Tibial nerve (tissue), 4 donors: ENCODE measurements at places on chromosomes 2 and 18.

GRCh38 chr18:59912007-59912550 lies 12.3 kb downstream of the PMAIP1 start:
- H3K27me3 ChIP-seq: no peaks in the 10 kb centered on the region
- no peaks in the 10 kb centered on the region for H3K36me3 ChIP-seq
- no peak overlapping the region for H3K27ac ChIP-seq

DNA sequence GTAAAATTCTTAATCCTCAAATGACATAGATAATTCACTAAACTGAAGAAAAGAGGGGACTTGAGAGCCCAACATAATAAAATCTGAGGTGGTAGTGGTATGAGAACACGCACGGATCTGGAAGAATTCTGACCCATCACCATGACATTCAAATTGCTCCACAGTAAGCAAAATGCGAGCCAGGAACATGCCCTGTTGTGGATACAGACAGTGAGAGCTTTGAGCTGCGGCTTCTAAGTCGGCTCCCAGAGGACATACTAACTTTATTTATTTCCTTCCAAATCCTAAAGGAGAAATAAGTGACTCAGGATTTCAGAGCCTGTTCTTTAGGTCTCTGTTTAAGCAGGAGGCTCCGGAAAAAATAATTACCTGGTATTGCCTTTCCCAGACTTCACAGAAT lies 143.4 kb upstream of the SMAD7 start:
- no peaks in the 10 kb centered on the region for H3K27me3 ChIP-seq
- H3K4me3 ChIP-seq: no peak overlapping the region
- H3K27ac ChIP-seq: no peak overlapping the region
- no peaks in the 10 kb centered on the region for H3K4me1 ChIP-seq

DNA sequence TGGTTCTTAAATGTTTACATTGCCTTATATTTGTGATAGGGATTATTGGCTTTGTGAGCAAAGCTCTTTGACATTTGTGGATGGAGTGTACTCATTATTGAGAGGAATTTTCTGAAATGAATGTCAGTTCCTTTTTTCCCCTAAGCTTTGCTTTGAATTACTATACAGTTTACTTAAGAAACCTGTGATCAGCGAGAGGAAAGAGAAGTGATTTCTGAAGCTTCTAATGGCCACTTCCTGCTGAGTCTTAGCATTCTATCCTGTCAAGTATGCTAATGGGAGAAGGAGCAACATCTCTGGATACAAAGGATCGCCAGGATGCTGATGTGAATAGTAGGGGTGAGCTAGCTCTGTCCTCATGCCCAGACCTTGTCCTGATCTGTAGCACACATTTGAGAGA lies 47.8 kb upstream of the MGAT5 start:
- H3K4me3 ChIP-seq: no peak overlapping the region
- H3K4me1 ChIP-seq: peaks cover 46% of the 10 kb centered on the region
- H3K36me3 ChIP-seq: no peaks in the 10 kb centered on the region
- H3K27me3 ChIP-seq: no peaks in the 10 kb centered on the region

- H3K27me3 ChIP-seq: no peaks in the 10 kb centered on the region
- no peak for DNase-seq
- no peak overlapping the region for H3K27ac ChIP-seq
Observed at GRCh38 chr2:164479460-164479859, 141.8 kb downstream of the GRB14 start.

DNA sequence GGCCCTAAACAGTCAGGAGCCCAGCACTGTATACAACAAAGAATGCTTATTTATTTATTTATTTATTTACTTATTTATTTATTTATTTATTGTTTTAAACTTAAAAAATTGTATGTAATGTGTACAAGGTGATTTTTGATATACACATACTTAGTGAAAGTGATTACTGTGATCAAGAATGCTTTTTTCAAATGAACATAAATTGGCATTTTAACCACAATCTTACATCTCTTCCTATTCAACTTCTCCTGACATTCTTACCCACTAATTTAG lies 776.6 kb downstream of the TSN start:
- DNase-seq: no peak
- H3K27ac ChIP-seq: no peak overlapping the region
- no peaks in the 10 kb centered on the region for H3K4me1 ChIP-seq
- no peak overlapping the region for H3K4me3 ChIP-seq
- H3K36me3 ChIP-seq: no peaks in the 10 kb centered on the region

DNA sequence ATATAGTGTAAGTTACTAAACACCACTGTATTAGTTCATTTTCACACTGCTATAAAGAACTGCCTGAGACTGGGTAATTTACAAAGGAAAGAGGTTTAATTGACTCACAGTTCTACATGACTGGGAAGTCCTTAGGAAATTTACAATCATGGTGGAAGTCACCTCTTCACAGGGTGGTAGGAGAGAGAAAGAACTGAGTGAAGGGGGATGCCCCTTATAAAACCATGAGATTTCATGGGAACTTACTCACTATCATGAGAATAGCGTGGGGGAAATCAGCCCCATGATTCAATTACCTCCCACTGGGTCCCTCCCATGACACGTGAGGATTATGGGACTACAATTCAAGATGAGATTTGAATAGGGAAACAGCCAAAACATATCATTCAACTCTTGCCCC lies 618.0 kb downstream of the NYAP2 start:
- H3K27me3 ChIP-seq: no peaks in the 10 kb centered on the region
- DNase-seq: no peak
- H3K4me3 ChIP-seq: no peak overlapping the region
- no peaks in the 10 kb centered on the region for H3K36me3 ChIP-seq
- no peaks in the 10 kb centered on the region for H3K4me1 ChIP-seq

DNA sequence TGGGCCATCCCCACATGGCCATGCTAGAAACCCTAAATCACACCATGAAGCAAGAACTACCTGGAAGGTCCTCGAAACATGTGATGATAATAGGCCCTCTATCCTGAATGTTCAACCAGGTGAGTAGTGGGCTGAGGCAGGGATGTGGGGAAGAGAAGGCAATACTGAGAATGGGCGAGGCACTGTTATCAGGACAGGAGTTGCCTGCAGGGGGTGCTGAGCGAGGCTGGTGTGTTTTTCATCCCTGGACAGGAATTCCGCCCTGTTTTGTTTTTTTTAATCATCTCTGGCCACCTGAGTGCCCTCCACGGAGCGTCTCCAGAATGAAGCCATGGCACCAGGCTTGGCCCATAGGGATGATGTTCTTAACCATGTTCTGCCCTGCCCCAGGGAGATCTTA lies 103.0 kb upstream of the SOX11 start:
- H3K4me1 ChIP-seq: no peaks in the 10 kb centered on the region
- H3K36me3 ChIP-seq: no peaks in the 10 kb centered on the region
- no peaks in the 10 kb centered on the region for H3K27me3 ChIP-seq
- no peak for DNase-seq

DNA sequence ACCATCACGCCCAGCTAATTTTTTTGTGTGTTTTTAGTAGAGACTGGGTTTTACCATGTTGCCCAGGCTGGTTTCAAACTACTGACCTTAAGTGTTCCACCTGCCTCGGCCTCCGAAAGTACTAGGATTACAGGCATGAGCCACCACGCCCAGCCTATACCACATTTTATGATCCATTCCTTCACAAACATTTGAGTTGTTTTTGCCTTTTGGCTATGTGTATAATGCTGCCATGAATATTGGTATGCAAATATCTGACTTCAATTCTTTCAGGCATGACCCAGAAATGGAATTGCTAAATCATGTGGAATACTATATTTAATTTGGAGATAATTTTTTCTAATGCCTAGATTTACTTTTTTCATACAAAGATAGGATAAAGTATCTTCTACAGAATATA lies 68.6 kb downstream of the TTC27 start:
- H3K27ac ChIP-seq: no peak overlapping the region
- no peaks in the 10 kb centered on the region for H3K36me3 ChIP-seq
- no peaks in the 10 kb centered on the region for H3K4me1 ChIP-seq
- no peaks in the 10 kb centered on the region for H3K27me3 ChIP-seq
- DNase-seq: no peak

GRCh38 chr2:7031547-7032245 lies 114.5 kb downstream of the RNF144A start:
- H3K4me1 ChIP-seq: no peaks in the 10 kb centered on the region
- H3K27me3 ChIP-seq: no peaks in the 10 kb centered on the region
- DNase-seq: no peak
- no peaks in the 10 kb centered on the region for H3K36me3 ChIP-seq

DNA sequence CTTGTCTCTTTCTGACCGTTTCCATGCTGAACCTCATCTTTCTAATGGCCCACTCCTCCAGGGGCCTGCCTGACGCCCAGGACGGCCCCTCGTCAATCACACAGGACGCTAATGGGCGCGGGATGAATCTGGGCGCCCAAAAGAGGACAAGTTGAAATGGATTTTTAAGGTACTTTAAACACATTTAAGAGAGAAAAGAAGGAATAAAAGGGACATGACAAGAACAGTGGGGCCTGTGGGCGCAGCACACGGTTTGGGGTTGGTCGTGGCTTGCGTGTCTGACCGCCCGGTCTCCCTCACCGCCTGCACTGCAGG lies 607 bp upstream of the UBE2F start:
- no peaks in the 10 kb centered on the region for H3K36me3 ChIP-seq
- H3K4me1 ChIP-seq: peaks cover 24% of the 10 kb centered on the region
- H3K27me3 ChIP-seq: no peaks in the 10 kb centered on the region

GRCh38 chr2:145268931-145269330 lies 749.0 kb upstream of the ZEB2 start:
- H3K27me3 ChIP-seq: no peaks in the 10 kb centered on the region
- H3K4me1 ChIP-seq: no peaks in the 10 kb centered on the region
- H3K36me3 ChIP-seq: no peaks in the 10 kb centered on the region
- no peak overlapping the region for H3K27ac ChIP-seq
- H3K4me3 ChIP-seq: no peak overlapping the region

- H3K27me3 ChIP-seq: no peaks in the 10 kb centered on the region
- no peak overlapping the region for H3K27ac ChIP-seq
- no peaks in the 10 kb centered on the region for H3K4me1 ChIP-seq
- H3K36me3 ChIP-seq: no peaks in the 10 kb centered on the region
- DNase-seq: no peak
- H3K4me3 ChIP-seq: no peak overlapping the region
Observed at GRCh38 chr2:75241696-75242095, 42.4 kb upstream of the TACR1 start.

GRCh38 chr2:157792335-157793052 lies 83.6 kb downstream of the ACVR1 start:
- H3K4me3 ChIP-seq: no peak overlapping the region
- H3K27ac ChIP-seq: no peak overlapping the region
- H3K4me1 ChIP-seq: peaks cover 6% of the 10 kb centered on the region
- H3K36me3 ChIP-seq: no peaks in the 10 kb centered on the region
- no peaks in the 10 kb centered on the region for H3K27me3 ChIP-seq

GRCh38 chr2:233821196-233821595 lies 33.1 kb downstream of the HJURP start:
- H3K36me3 ChIP-seq: no peaks in the 10 kb centered on the region
- no peaks in the 10 kb centered on the region for H3K4me1 ChIP-seq
- no peaks in the 10 kb centered on the region for H3K27me3 ChIP-seq
- no peak for DNase-seq
- H3K4me3 ChIP-seq: no peak overlapping the region

GRCh38 chr2:219967247-219968245 lies 340.1 kb downstream of the SLC4A3 start:
- H3K36me3 ChIP-seq: no peaks in the 10 kb centered on the region
- H3K4me1 ChIP-seq: no peaks in the 10 kb centered on the region
- H3K27me3 ChIP-seq: no peaks in the 10 kb centered on the region
- DNase-seq: no peak
- H3K4me3 ChIP-seq: no peak overlapping the region

DNA sequence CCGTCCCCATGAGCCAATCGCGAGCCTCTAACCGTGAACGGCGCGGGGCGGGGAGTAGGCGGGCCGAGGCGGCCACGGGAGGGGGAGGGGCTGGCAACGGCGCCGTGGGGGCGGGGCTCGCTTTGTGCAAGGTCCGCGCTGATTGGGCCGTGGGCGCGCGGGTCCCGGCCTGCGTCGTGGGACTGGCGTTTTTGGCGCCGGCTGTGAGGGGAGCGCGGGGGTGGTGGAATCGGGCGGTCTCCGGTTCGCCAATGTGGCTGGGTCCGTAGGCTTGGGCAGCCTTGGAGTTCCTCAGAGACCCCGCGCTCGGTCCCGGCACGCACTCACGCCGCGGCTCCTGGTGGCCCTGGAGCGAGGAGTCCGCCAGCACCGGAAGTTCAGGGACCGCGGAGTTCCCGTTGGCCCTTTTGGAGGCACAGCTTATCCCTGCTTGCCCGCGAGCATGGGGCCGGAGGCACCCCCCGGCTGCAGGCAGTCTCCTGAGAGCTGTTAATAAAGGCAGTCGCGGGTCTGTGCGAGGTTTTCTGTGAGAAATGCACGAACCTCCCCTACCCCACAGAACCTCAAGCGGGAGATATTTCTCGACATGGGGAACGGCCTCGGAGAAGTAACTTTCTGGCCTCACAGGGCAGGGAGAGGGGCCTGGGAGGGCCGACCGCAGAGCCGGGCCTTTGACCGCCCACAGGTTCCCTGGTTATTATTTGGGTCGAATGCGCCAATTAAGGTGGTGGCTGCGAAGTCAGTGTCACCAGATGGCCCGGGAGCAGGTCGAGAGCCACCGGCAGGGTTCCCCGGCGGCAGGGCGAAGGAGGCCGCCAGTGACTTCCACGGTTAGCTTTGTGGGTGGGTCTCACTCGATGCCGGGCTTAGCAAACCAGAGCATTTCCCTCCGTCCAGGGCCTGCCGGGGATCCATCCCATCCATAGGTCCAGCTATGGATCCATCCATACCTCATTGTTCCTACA lies 574 bp upstream of the NCL start:
- H3K4me3 ChIP-seq: peak overlapping the region; percentile 93
- peak overlapping the region; percentile 89 for H3K27ac ChIP-seq
- H3K4me1 ChIP-seq: peaks cover 6% of the 10 kb centered on the region
- H3K27me3 ChIP-seq: no peaks in the 10 kb centered on the region
- no peaks in the 10 kb centered on the region for H3K36me3 ChIP-seq
- peak; percentile 98 for DNase-seq

DNA sequence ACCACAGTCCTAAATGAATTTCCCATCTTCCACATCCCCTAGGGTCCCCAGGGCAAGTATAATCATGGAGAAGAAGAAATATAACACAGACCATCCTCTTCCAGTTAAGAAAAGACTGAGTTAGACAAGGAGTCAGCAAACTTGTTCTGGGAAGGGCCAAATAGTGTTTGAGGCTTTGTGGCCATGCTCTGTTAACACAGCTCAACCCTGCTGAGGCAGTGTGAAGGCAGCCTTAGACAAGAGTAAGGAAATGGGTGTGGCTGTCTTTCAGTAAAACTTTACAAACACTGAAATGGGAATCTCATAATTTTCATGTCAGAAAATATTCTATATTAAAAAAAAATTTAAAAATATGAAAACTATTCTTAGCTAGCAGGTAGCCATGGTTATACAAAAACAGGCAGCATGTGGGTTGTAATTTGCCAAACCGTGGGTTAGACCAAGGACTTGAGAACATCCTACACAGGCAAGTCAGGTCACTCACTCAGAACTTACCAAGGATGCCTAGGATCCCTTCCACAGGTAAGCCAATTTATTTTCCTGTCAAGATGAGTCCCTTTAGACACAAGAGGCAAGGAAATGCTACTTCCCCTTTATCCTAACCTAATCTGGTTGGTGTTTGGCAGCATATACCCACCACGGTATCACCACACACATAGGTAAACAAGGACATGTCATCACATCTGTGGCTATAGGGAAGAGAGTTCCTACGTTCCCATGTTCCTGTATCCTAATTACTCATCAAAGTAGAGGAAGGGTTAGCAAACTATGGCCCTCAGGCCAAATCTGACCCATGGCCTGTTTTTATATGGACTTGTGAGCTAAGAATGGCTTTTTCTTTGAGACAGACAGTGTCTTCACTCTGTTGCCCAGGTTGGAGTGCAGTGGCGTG lies 31.9 kb downstream of the C2orf74 start:
- H3K27ac ChIP-seq: no peak overlapping the region
- no peak for DNase-seq
- no peaks in the 10 kb centered on the region for H3K4me1 ChIP-seq
- no peak overlapping the region for H3K4me3 ChIP-seq
- no peaks in the 10 kb centered on the region for H3K27me3 ChIP-seq
